ENCODE measurements at places on chromosomes 5 and 9.

DNA sequence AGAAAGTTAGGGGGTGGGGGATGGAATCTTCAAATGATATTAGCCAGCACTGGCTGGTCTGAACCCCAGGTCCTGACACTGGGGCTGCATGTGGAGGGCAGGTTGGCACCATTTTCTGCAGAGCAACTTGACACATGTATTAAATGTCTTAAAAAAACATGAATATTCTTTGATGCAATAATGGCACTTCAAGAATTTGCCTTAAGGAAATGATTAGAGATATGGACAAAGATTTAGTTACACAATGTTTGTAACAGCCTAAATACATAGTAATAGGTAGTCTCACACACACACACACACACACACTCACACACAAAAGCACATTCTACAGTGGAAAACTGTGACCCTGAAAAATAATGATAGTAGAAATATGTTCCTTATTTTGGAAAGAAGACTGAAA is 3.6 kb downstream of the SVEP1 start:
- no peak for DNase-seq

- DNase-seq, result no peak
Observed at GRCh38 chr5:88021141-88021540, 247.5 kb downstream of the TMEM161B start.

GRCh38 chr5:123093111-123093600 is 4.1 kb downstream of the PRDM6 start:
- no peak for DNase-seq

- DNase-seq, result no peak
Observed at GRCh38 chr5:23450187-23450586, 57.2 kb upstream of the PRDM9 start.

DNA sequence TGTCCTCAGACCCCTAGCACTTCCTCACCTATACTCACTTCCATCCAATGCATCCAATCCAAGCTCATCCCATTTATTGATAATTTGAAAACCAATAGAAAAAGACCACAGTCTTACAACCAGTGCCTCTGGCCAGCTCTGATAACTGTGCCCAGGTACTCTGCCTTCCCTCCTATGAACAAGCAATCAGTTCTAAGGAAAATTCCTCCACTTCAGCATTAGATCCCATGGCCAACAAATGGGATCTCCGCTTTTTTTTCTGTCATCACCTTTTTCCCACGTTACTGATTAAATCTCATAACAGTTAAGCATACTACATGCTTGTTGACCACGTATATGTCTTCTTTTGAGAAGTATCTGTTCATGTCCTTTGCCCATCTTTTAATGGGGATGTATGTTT is 41.7 kb upstream of the GLIS3 start:
- no peak for DNase-seq

DNA sequence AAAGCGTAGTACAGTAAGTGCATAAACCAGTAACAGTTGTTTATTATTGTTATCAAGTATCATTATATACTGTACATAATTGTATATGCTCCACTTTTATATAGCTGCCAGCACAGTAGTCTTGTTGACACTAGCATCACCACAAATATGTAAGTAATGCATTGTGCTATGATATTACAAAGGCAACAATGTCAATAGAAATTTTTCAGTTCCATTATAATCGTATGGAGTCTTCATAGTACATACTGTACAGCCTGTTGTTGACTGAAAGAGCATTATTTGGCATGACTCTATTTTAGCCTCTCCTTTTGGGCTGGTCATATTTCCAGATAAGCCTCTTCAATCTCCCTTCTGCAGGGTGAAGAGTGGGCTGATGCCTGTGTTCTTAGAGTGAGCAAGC is 40.4 kb downstream of the CFAP95 start:
- no peak for DNase-seq

GRCh38 chr5:157459715-157460599 is at the start of gene NIPAL4:
Gene NIPAL4 (plus strand): TSS chr5:157460213. CDS start chr5:157460321, 108 bp downstream.
- peak; percentile 50 for DNase-seq

GRCh38 chr9:73280113-73280512 is 128.4 kb downstream of the ANXA1 start:
- no peak for DNase-seq

DNA sequence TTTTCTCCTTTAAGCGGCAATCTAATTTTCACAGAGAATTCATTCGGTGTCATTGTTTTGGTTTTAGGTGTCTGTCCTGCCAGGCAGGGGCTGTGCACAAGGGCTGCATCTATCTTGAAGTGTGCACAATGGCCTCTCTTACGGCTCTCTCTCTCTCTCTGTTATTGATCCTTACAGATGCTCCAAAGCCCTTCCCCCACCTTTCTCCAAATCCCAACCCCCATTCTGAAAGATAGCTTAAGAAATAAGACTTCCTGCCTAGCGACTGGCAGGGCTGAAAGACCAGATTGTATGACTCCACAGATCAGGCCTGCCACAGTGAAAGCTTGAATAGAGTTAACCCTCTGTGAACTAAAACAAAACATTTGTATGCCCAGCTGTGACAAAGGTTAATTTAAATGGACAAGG is 86.5 kb upstream of the NR5A1 start:
- no peak for DNase-seq

- DNase-seq, result no peak
Observed at GRCh38 chr5:15850939-15851341, 328.7 kb downstream of the MARCHF11 start.

DNA sequence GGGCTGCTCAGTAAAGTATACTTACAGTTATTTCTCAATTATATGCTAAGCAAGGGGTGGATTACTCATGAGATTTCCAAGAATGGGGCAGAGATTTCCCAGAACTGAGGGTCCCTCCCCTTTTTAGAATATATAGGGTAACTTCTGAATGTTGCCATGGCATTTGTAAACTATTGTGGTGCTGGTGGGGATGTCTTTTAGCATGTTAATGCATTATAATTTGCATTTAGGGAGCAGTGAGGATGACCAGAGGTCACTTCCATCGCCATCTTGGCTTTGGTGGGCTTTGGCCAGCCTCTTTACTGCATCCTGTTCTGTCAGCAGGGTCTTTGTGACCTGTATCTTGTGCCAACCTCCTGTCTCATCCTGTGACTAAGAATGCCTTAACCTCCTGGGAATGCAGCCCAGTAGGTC is 35.5 kb downstream of the TTC1 start:
- no peak for DNase-seq

GRCh38 chr5:79021753-79022152 is 36.6 kb upstream of the ARSB start:
- DNase-seq, result no peak

- no peak for DNase-seq
Observed at GRCh38 chr9:673966-674526, 167.5 kb upstream of the DMRT1 start.

DNA sequence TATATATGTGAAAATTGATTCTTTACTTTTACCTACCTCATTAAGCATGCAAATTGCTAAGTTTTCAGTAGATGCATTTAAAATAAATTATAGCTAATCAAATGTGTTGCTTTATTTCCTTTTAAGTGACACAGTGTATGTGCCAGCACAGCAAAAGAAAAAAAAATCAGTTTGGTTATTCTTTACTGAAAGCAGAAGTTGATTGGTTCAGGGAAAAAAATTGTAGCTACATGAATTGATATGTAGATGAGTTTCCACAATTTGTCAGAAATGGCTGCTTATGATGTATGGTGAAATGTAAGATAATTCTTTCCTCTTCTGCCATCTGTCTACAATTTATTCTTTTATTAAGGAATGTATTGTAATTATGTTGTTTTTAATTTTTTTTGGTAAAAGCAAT is 57.8 kb downstream of the PARP8 start:
- DNase-seq, result no peak

GRCh38 chr9:94042516-94043360 is 41.5 kb upstream of the PTPDC1 start:
- DNase-seq, result no peak

DNA sequence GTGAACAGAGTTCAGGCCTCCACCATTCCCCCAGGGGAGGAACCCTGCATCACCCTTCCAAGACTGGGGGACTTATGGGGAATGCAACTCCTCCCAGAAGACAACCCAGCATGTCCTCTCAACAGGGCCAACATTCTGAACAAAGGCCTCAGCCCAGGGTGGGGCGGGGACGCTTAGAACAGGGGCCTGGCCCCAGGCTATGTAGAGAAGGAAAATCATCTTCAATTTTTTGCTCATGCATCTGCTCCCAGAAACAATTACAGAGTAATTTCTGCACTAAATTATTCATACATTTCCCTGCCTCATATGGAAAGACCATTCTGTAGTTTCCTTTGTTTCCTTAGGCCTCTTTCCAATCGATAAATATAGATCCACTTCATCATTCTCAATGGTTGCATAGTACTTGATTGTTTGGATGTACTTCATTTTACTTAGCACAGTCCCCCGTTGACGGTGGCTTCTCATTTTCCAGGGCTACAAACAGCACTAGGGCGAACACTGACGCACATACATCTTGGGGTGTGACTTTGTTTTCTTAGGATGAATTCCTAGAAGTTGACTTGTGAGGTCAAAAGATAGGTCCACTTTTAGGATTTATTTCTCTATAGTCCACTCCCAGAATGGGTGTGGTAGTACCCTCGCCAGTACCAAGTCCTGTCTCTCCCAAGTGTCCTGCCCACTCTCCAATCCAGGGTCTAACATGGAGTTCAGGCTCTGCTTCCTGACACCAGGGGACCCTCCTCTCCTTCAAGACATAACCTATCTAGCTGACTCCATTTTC is 27.2 kb upstream of the SMU1 start:
- DNase-seq, result no peak

GRCh38 chr5:96253140-96253539 is 179.9 kb downstream of the PCSK1 start:
- DNase-seq, result no peak

DNA sequence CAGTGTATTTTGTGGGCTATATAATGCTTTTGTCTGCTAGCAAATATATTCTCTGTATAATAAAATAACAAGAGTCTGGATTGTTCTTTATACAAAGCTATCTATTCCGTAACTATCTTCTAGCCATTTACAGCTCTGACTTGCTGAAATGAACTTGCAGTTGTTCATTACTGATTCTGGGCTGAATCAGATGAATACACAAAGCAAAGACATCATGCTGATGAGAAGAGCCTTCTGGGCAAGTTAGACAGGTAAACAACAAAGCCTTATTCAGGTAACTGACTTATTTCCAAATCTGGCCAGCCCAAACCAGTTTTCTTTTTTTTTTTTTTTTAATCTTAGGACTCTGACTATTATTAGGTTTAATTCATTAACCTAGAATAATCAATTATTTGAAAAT is 255.5 kb downstream of the KIAA0825 start:
- DNase-seq, result no peak

DNA sequence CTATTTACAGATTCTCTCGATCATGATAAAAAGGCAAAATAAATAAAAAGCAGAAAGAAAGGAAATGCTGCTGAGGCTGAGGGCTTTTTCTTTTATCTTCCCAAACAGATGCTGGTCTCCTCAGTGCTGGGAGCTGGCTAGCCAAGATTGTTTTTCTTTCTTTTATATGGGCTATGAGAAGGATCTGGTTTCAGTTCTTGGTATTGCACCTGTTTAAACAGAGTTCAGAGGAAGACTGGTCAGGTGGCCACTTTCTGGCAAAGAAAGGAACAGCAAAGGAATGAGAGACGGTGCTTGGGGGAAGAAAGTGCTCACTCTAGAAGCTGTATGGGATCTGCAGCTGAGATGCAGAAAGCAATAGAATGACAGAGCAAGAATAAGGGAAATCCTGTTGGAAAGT is 88.9 kb downstream of the SLF1 start:
- no peak for DNase-seq

DNA sequence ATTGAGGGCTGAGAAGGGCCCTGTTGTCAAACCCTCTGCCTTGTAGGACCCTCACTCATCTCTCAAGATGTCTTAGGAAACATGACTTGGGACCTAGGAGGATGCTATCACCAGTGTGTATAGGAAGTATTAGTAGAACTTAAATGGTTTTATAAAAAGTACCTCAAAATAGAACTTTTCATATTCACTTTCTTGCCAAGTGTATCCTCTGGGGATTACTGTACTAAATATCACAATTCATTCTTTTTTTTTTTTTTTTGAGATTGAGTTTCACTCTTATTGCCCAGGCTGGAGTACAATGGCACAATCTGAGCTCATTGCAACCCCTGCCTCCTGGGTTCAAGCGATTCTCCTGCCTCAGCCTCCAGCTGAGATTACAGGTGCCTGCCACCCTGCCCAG is 56.2 kb downstream of the ARHGEF28 start:
- no peak for DNase-seq

DNA sequence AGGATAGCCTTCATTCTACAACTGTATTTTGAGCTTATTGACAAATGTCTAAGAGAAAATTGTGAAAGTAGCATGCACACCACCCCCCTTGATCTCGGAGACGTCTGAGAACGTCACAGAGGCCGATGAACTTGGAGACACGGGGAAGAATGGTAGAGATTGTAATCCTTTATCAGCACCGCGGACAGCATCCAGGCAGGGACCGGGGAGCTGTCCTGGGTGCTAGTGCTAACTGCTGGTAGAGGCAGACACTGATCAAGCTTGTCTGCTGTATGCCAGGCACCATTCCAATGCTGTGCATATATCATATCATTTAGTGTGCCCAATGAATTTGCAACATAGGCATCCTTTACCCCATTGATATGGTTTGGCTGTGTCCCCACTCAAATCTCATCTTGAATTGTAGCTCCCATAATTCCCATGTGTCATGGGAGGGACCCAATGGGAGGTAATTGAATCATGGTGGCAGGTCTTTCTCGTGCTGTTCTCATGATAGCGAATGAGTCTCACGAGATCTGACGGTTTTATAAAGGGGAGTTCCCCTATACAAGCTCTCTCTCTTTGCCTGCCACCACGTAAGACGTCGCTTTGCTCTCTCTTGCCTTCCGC is 98.8 kb downstream of the LHX2 start:
- peak; percentile 86 for DNase-seq

GRCh38 chr5:9502050-9502834 is 43.6 kb downstream of the SEMA5A start:
- peak; percentile 14 for DNase-seq

DNA sequence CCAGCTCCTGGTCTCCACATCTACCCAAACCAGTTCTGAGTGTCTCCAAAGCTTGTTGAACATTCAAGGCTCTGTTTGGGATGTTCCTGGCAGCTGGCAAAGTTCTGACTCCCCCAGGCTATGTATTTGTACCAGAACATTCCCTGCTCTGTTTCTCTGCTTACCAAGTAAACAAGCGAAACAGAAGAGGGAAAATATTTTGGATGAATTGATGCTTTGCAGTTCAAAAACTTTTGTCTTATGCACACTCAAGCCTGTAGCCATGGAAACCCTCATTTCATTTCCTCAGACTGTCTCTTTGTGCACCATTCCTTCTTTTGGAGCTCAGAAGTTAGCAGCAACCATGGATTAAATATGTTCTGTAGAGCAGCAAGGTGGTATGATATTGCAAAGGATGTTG is 145.8 kb downstream of the ACTL7B start:
- no peak for DNase-seq

- no peak for DNase-seq
Observed at GRCh38 chr9:5551368-5552150, 41.2 kb downstream of the PDCD1LG2 start.

All from AG20443 (cell line).